ENCODE measurements at places on chromosomes 16 and 17.

GRCh38 chr17:20155258-20156195 is 146.4 kb downstream of the SPECC1 start:
- DNase-seq, result peak; percentile 95

GRCh38 chr16:57084257-57084770 is 8.1 kb upstream of the CPNE2 start:
- peak; percentile 83 for DNase-seq

GRCh38 chr16:60640038-60640437 is 1396.2 kb downstream of the CDH8 start:
- no peak for DNase-seq

DNA sequence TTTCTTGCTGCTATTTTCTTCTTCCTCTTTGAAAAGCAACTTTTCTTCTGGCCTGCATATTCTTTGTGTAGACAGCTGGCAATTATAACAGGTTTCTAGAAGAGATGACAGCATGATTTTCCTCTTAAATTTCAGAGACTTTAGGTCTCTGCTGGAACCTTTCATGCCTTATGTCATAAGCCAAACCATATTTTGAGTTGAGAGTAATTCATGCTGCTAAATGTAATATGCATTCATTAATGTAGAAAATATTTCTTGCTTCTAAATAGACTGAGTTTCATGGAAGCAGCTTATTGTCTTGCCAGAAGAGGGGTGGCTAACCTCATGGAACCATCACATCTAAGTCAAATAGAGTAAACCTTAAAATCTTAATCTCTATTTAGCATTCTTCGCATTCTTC is 25.9 kb upstream of the ABCA9 start:
- DNase-seq, result no peak

GRCh38 chr16:23414731-23415130 is 38.3 kb downstream of the COG7 start:
- no peak for DNase-seq
